Common myeloid progenitor, CD34-positive (primary cell): ENCODE measurements at places on chromosomes 16 and 17.

DNA sequence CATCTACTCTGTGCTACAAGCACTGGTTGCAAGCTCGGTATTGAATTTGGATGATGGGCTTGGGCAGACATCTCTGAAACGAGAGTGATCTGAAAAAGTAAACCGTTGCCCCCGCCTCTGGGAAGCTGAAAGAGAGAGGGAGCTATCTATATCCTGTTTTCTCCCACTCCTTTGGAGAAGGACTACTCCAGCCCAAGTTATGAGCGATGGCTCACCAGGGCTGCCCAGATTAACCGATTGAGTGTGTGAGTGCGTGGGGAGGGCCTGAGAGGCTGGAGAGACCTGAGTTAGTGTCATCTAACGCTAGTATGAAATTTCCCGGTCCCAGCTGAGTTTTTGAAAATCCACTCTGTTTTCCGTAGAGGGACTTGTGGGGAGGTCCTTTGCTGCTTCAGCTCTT, 11.5 kb downstream of the MGAT5B start:
- no peak for DNase-seq

GRCh38 chr17:34709158-34709754, 129.9 kb downstream of the TMEM132E start:
- no peak for DNase-seq

GRCh38 chr17:12659500-12659899, 6.2 kb upstream of the MYOCD start:
- no peak for DNase-seq

DNA sequence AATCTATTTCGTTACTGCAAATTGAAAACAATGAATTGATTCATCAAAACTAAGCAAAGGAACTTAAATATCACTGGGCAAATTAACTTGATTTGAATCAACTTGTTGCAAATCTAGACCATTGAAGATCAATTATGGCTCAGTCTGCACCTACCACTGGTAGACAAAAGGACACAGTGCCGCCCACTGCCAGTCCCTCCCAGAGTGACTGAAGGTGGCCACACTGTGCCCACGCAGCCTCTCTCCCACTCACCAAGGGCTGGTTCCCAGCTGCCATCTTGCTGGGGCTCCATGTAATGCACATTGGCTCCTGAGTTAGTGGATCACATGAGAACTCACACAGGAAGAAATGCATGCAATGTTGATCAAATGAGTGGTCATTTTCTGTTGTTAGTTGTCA, 78.1 kb downstream of the PLXDC1 start:
- no peak for DNase-seq

DNA sequence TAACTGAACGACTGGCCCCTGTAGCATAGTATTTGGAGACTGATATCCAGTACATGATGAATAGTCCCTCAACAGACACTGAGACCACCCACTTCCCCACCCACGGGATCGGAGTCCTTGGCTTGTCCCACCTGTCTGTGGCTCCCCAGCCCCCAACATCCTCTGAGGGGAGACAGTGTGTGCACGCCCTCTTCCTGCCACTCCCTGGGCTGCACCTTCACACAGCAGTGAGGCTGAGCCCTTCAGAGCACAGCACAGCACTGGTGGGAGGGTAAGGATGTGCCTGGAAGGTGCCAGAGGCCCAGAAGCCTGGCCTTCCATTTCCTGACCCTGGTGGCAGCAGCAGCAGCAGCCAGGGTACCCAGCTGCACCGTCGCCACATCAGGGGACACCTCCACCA, 11.0 kb downstream of the DNASE1 start:
- no peak for DNase-seq

DNA sequence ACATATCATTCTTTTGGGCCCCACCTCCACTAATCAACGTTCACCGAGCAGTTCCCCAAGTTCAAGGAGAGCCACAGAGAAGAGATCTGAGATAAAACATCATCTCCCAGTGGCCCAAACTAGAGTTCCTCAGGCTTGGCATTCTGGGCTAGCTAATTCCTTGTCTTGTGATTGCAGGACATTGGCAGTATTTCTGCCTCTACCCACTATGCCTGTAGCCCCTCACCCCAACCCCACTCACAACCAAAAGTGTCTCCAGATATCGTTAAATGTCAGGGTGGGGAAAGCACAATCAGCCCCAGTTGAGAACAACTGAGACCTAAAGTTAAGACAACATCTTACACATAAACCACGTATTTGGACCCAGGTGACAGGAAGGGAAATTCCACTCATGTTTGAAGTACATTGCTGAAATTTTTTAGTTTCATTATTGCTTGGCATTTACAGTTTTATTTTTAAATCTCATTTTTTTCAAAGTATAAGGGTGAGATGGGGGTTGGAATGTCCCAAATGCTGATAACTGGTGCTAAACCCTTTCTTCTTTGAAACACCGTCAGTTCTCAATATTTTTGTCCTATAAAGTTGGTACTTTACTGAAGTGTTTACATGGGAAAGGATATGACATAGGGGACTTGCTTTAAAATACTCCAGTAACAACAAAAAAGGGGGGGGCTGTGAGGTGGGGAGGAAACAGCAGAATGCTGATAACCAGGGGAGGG, 13.6 kb downstream of the ZC3H7A start:
- DNase-seq = peak; percentile 84

GRCh38 chr17:6439951-6440350, 4.3 kb upstream of the PIMREG start:
- no peak for DNase-seq

- DNase-seq = no peak
Observed at GRCh38 chr17:58968426-58969061, 138.1 kb downstream of the TRIM37 start.

DNA sequence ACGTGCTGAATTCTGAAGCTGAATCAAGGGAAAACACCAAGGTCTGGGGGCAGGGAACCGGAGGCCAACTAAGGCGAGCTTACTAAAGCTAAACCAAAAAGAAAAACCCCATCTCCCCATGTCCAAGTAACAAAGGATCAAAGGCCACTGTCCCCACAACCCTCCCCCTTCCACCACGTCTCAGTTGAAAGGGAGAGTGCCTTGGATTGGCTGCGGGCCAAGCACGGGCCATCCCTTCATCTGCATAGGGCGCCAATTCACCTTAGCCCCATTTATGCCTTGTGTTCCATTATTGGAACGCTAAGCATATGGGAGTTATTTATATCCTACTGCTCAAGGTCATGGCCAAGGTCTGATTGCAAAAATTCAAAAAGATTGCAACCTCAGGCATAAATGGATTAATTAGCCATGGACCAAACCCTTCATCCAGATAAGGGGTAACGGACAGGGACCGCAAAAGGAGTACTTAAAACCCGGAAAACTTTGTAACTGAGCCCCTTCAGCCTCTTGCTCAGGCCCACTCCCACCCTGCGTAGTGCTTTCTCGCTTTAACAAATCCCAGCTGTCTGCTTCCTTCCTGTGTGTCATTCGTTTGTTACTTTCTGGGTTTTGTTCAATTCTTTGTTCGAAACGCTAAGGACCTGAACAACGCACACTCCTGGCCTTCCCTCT, 740 bp upstream of the ATP6V0D1 start:
- DNase-seq = peak; percentile 47

GRCh38 chr16:64773184-64773583, 348.7 kb downstream of the CDH11 start:
- no peak for DNase-seq

GRCh38 chr17:52666264-52666663, 507.8 kb upstream of the CA10 start:
- DNase-seq = no peak

DNA sequence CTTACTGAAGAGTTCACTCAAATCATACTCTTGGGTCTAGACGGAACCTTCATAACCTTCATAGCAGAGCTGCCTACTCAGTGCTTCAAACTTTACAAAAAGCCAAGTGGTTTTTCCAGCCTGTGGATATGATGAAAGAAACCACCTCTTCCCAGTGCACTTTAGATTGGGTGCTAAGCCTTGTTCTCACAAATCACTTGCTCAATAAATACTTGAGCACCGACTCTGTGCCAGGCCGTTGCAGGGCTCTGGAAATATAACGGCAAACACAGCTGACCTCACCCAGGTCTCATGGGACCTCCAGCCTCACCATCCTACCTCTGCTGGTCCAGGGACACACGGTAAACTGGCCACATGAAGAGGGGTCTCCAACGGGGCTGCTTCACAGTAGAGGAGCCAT, 35.7 kb downstream of the CDRT4 start:
- no peak for DNase-seq

DNA sequence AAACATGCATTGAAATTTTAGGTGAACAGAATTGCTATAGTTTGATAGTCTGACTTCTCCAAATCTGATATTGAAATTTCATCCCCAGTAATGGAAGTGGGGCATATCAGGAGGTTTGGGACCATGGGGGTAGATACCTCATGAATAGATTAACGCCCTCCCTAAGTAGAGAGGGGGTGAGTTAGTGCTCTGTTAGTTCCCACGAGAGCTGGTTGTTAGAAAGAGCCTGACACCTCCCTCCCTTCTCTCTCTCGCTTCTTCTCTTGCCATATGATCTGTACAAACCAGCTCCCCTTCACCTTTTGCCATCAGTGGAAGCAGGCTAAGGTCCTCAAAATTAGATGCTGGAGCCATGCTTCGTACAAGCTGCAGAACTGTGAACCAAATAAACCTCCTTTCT, 78.8 kb downstream of the BRIP1 start:
- no peak for DNase-seq

- DNase-seq = no peak
Observed at GRCh38 chr16:28604186-28604565, 5.7 kb downstream of the SULT1A1 start.

DNA sequence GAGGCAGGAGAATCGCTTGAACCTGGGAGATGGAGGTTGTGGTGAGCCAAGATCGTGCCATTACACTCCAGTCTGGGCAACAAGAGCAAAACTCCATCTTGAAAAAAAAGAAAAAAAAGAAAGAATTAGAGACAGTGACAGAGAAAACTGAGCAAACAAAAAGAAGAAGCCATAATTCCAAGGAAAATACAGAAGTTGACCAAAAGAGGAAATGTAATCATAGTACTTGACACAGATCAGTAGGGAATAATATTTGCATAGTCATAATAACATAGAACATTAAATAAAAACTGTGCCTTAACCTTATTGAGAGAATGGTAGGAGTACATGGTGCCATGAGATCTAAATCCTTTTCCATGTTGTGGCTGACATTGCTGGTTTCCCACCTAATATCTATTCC, 14.7 kb upstream of the USP31 start:
- DNase-seq = no peak

- DNase-seq = peak; percentile 48
Observed at GRCh38 chr17:45149669-45150664, 1.7 kb downstream of the HEXIM1 start.

- no peak for DNase-seq
Observed at GRCh38 chr16:72371307-72372086, 199.5 kb upstream of the PMFBP1 start.

DNA sequence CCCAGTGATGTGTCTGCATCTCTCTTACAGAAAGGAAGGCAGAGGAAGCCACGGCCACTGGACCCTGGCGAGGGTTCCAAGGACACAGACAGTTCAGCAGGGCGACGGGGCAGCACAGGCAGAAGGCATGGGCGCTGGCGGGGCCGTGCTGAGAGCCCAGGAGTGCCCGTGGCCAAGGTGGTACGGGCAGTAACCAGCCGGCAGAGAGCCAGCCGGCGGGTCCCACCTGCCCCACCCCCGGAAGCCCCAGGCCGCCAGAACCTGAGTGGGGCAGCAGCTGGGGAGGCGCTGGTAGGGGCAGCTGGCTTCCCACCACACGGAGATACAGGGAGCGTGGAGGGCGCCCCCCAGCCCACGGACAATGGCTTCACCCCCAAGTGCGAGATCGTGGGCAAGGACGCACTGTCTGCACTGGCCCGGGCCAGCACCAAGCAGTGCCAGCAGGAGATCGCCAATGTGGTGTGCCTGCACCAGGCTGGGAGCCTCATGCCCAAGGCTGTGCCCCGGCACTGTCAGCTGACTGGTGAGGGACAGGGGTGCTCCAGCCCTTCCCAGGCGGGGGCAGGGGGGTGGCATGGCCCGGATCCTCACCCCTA, 7.8 kb downstream of the XYLT2 start:
- no peak for DNase-seq

- no peak for DNase-seq
Observed at GRCh38 chr17:80781807-80782277, 209.8 kb upstream of the CHMP6 start.

DNA sequence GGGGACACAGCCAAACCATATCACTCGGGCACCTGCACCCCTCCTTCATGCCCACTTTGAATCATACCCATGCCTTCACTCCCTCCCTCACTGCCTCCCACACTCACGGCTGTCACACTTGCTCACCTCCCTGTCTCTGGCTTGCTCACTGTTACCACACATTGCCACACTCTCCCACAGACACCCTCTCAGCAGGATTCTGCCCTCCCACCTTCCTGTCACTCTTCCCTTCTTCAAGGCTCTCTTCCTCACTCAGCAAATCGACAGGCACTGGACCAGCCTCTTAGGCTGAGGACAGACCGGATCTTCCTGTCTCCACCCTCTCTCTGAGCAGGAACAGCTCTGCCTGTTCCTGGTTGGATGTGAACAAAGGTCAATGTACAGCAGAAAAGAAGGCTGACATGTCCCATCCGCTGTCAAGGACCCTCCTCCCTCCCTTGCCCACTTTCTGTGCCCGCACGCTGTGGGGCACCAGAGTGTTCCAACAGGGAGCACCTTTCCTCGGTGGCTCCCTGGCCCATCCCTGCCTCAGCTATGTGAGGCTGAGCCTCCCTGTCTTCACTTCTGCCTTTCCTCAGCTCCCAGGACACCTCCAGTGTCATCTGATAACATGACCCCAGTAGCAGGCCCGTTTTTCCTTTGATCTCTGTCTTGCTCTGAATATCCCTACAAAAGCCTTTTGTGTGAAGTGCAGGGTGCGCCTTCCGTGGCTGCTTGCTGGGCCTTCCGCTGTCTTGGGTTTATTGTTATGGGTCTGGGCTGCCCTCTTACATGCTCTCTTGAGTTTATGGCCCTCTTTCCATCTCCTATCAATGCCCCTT, 47.0 kb downstream of the CCDC182 start:
- no peak for DNase-seq

DNA sequence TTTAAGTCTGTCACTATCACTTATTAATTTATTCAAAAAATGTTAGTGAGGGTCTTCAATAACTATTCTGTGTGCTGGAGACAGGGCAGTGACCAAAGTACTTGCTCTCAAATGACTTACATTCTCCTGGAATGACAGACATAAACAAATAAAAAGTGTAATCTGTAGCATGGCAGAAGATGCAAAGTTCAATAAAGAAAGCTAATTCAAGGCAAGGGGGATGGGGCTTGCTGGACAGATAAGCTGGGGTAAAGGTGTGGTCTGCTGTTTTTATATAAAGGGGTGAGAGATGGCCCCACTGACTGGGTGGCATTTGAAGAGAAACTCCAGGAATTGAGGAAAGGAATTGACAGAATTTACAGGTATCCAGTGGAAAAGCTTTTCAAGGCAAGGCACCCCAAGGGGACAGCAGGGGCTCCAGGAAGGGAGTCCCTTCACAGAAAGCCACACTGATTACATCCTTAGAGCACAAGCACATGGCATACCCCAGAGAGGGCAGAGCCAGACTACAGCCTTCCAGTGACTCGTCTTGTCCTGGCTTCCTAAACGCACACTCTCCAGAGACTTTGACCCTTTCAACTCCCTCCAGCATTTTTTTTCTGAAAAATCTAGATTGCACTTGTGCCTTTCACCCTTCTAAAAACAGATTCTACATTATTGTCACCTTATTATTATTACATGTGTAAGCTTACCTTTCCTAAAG, 123.7 kb upstream of the HS3ST3A1 start:
- DNase-seq = no peak

GRCh38 chr17:61805399-61805798, 57.9 kb downstream of the BRIP1 start:
- DNase-seq = no peak
